ENCODE measurements at places on chromosomes 5 and 9.

- no peak for DNase-seq
Measured at GRCh38 chr5:110909415-110909814, 162.1 kb upstream of the TSLP start.

GRCh38 chr5:138909734-138910133 is 34.6 kb upstream of the LRRTM2 start:
- DNase-seq = no peak

- DNase-seq = peak; percentile 54
Measured at GRCh38 chr5:73218552-73219171, 45.7 kb downstream of the TMEM174 start.

DNA sequence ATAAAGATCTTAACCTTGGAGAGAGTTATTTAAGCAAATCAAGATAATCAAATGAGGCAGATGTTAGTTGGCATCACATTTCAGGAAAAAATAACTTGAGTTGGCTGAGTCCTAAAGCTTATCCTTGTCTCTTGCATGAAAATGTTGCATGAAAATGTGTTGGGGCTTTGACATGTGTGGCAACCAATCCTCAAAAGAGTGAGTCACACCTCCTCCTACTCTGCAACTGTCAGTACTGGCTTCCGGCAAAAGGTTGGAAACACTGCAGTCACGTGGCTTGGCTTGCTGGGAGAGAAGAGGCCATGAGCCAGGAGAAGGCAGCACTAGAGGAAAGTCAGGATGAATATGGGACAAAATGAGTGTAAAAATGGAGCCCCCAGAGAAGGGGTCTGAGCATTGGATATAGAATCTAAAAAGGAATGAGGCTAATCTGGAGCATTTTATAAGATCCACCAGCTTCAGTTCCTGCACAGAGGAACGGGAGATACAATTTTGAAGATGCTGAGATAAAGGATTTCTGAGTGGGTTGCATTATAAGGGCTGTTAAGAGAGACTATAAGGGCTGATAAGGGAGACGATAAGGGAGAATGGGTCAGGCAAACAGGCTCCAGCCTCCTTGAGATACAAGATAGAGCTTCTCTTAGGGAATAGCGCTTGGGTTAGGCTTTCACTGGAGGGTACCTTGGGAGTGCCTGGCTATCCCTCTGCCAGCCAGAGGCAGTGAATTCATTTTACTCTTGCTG is 43.1 kb downstream of the SPATA31D1 start:
- DNase-seq = peak; percentile 84

- no peak for DNase-seq
Measured at GRCh38 chr9:114151426-114151956, 3.8 kb upstream of the COL27A1 start.

GRCh38 chr5:80220245-80220897 is 35.5 kb downstream of the SERINC5 start:
- no peak for DNase-seq

DNA sequence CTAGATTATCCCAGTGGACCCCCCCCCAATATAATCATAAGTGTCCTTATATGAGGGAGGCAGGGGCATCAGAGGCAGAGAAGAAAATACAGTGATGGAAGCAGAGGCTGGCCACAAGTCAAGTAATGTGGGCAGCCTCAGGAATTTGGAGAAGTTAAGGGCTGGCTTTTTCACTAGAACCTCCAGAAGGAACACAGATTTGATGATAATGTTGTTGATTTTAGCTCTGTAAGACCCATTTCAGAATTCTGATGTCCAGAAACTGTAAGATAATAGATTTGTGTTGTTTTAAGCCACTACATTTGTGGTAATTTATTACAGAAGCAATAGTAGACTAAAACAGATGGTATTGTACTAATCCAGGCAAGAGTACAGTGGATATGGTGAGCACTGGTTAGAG is 36.3 kb upstream of the LRRTM2 start:
- DNase-seq = peak; percentile 24

- no peak for DNase-seq
Measured at GRCh38 chr5:140054086-140054689, 11.1 kb upstream of the NRG2 start.

DNA sequence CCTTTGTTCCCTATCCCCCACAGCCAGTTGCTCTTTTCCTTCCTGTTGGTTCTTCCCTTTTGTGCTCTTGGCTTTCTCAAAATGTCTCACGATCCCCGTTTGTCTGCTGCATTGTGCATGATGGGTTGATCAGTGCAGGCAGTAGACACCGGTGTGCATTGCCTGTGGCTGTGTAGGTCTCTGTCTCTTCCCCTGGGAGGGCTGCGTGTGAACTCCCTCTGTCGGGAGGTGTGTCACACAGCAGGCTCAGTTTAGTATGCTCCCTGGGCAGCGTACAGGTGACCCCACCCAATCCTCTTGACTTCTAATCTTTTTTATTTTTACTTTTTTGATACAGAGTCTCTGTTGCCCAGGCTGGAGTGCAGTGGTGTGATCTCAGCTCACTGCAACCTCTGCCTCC is 265.3 kb downstream of the FSTL4 start:
- DNase-seq = no peak

DNA sequence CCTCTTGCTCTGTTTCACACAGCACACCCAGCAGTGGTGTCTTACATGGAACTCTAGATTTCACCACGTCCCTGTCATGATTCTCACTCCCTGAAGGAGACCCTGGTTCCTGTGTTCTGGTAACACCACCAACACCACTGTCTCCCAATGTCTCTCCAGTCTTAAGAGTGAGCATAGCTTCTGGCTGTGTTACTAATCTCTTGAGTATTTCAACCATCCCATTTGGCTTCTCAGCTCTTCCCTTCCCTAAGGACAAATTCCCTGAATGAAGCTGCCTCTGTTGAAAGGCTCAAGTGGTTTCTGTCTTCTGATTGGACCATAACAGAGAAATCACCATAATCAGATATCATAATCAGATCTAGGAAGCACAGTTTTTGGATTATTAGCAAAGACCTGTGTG is 311.8 kb downstream of the DNAH5 start:
- DNase-seq = no peak

Measured in cardiac fibroblast (primary cell).